ENCODE measurements at places on chromosomes 1 and 21.

DNA sequence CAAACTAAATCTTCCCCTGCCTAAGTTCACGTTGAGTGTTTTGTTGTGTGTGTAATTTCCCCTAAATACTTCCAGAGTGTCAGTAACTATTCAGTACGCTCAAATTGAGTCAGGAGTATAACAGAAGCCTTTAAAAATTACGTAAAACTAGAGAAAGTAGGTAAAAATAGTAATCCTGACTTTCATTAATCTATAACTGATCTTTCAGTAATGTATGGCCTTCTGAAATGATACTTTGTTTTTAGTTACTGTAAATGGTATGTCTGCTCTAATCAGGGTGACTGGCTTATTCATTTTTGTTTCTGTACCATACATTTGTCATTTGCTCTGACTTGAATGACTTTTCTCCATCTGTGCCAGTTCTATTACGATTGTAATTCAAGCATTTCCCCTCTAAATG, 29.4 kb downstream of the MIER1 start:
- DNase-seq: no peak

- no peak for DNase-seq
Measured at GRCh38 chr21:35084869-35085268, 35.8 kb upstream of the RUNX1 start.

DNA sequence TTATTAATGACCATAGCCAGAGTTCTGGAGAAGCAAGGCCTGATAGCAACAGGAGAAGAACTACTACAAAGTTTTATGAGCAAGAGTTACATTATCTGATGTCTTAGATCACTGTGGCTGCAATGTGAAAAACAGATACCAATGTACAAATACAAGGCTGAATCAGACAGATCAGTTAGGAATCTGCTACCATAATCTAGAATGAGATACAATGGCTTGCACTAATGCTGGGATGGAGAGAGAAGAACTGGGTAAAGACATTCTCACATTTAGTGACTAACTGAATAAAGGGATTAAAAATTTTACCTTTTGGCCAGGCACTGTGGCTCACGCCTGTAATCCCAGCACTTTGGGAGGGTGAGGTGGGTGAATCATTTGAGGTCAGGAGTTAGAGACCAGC, 41.3 kb downstream of the ARID4B start:
- no peak for DNase-seq

DNA sequence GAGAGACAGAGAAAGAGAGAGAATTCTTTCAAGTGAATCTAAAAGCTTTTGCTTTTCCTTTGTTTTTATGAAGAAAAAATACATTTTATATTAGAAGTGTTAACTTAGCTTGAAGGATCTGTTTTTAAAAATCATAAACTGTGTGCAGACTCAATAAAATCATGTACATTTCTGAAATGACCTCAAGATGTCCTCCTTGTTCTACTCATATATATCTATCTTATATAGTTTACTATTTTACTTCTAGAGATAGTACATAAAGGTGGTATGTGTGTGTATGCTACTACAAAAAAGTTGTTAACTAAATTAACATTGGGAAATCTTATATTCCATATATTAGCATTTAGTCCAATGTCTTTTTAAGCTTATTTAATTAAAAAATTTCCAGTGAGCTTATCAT, 117.6 kb downstream of the PTPRC start:
- DNase-seq: no peak

GRCh38 chr1:42221952-42222606, 57.5 kb upstream of the GUCA2A start:
- DNase-seq: no peak

DNA sequence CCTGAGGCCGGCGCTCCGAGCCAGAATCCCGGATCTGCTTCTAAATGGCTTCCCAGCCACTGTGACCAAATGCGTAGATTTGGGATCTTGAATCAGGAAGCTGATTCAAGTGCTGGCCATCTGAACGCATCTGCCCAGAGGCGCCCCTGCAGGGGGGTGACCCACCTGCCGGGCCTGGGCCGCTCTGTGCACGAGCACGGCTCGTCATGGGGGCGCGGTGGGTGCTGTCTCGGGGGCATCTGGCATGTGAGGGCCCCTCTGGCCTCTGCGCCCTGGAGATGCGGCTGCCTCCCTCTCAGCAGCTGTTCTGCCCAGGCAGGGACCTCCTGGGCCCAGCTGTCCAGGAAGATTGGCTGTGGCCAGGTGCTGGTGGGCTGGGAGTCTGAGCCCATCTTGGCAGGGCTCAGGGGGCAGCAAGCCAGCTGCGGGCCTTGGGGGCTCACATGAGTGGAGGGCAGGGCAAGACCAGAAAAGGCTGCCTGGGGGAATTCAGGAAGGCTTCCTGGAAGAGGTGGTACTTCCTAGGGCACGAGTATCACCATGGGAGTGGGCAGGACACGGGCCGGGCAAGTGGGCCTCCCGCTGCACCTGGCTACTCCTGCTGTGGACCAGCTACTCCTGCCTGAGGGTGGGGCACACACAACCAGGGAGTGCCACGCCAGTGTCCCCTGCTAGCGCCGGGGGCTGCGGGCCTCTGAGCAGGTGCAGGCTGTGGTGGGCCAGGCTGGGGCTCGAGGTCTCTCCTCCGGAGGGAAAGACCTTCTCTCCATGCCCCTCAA, 25.1 kb downstream of the PLCH2 start:
- no peak for DNase-seq

DNA sequence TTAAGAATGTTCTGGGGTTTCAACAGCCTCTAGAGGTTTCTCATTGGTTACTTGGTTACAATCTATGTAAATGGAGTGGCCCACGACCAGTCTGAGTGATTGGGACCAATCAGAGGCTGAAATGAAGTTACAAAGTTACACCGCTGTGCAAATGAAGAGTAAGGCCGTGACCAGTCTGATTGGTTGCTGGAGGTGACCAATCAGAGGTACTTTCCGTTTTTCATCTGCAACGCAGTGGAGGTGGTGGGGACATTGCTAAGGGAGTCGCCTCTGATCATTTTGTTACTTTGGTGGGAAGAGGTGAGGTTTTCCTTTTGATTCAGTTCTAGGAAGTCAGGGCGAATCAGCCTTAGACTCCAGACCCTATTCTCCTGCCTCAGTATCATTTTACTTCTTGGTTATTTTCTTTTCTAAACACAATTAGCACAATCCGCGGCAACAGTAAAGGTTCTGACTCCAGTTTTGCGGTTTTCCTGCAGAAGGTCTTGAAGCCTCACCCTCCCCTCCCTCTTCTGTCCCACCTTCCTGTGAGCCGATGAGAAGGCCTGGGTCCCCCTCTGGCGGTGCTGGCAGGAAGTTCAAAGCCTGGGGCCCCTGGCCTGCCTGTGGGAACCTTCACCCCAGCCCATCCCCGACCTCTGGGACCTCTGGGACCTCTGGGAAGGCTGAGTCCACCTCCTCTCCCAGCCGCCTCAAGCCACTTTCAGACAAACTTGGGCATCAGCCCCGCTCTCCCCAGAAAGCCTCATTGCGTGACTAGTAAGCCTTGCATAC, 38.7 kb upstream of the TTC34 start:
- DNase-seq: peak; percentile 20

- no peak for DNase-seq
Measured at GRCh38 chr1:114178936-114179335, 25.3 kb upstream of the SYT6 start.

- no peak for DNase-seq
Measured at GRCh38 chr21:26388731-26389231, 184.3 kb downstream of the CYYR1 start.

DNA sequence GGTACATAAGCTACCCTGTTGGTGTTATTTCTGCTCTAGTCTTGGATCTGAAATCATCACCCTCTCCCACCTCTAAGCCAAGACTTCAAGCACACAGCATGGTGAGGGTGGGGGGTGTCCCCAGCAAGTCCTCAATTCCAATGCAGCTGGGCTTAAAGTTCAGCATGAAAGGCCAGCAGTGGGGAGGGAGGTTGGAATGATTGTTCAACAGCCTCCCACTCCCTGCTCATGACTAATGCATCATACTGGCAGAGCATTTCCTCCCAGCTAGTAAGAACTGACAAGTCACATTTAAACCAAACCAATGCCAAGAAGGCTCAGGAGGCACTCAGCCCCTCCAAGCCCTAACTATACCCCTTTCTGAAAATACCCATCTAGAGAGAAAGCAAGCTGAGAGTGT, 50.1 kb downstream of the TIAM1 start:
- peak; percentile 29 for DNase-seq

DNA sequence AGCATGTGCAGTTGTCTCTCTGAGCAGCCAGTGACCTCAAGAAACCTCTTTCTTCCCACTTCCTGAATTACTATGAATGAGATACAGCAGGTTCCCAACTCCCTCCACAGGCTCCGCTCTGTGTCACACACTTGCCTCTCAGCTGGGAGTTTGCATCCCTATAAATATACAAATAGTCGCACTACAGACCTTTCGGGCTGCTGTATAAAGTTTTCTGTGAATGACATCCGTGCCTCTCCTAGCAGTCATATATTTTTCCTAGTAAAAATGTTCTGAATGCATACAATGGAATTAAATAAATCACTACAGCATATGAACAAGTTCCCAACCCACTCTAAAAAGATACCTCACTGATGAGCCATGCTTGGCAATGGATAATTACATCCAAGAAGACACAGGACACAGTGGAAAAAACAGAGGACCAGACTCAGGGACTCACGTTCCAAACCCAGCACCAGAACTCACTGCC, 66.8 kb downstream of the CAPZB start:
- DNase-seq: no peak

DNA sequence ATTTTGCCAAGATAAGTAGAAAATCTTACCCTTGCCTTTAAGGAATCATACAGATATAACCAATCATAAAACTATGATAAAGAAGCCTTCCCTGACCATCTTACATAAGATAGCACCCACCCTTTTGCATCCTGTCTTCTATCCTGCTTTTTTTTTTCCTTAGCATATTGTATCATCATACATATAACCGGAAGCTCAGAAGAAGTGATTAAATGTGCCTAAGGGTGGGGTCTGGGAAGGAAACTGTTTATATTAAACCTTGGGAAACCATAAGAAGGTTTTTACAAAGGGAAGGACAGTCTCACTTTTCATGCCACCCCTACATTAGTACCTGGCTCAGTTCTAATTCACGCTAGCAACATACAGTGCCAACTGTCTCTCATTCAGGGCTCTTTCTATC, 66.8 kb downstream of the LUZP1 start:
- no peak for DNase-seq

DNA sequence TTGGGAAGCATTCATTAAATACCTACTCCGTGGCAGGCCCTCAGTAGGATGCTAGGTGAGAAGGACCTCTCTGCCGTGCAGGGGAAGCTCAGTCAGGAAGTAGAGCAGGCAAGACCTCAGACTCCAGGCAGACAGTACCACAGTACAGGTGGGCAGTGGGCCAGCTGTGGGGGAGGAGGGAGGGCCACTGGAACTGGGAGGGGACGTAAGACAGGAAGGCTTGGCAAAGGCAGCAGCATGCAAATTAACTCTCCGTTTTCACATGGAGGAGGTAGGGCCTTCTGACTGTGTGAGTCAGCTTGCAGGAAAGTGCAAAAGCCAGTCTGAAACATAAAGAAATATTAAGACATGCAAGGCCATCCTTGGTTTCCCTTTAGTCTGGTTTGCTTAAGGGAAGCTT, 157.7 kb downstream of the TRIM33 start:
- DNase-seq: no peak

DNA sequence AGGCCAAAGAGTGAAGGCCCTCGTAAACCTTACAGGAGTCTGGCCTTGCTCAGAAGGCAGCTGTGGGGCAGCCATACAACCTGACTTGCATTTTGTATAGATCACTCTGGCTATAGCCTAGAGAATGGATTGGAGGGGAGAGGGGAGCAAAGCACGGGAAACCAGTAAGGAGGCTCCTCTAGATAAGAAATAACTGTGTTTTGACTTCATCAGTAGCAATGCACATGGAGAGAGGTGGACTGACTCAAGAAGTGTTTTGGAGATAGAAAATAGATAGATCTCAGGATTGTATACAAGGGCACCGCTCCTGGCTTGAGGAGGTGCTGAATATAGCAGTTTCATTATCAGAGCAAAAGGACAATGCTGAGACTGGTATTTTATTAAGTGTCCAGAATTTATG, 26.5 kb downstream of the ELAPOR1 start:
- no peak for DNase-seq

DNA sequence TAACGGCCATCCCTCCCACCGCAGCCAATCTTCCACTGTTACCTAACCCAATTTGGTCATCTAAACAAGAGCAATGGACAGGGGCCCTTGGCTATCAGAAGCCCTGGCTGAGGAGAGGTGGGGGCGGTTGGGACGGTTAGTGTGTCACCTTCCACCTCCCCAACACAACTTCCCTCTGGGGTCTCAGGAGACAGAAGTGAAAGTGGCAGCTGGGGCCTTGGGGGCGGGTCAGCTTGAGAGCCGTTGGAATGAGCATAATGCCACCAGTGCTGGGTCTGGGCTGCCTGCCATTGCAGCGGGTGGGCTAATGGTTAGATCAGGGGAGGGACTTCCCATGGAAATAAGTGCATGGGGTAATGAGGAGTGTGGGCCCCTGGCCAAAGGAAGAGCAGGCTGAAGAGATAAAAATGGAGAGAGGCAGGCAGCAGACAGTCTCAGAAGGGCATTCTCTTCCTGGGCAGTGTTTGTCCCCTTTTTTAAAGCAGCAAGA, 7.9 kb downstream of the MEF2D start:
- DNase-seq: no peak

- DNase-seq: no peak
Measured at GRCh38 chr1:115890580-115890979, 49.7 kb upstream of the NHLH2 start.

DNA sequence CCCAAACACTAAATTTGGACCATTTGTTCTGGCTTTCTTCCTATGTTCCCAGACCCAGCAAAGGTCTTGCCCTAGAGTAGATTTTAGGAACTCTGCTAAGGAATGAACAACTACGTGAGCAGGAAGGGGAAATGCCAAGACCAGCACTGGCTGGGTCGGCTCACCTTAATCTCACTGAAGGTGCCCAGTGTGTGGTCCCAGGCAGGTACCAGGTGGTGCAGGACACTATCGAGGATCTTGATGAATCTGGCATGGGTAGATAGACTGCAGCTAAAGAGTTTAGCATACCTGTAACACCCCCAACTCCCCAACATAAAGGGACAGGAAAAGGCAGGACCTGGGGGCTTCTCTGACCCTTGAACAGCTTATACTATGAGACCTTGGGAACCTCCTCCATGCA, 3.0 kb downstream of the HECTD3 start:
- no peak for DNase-seq

DNA sequence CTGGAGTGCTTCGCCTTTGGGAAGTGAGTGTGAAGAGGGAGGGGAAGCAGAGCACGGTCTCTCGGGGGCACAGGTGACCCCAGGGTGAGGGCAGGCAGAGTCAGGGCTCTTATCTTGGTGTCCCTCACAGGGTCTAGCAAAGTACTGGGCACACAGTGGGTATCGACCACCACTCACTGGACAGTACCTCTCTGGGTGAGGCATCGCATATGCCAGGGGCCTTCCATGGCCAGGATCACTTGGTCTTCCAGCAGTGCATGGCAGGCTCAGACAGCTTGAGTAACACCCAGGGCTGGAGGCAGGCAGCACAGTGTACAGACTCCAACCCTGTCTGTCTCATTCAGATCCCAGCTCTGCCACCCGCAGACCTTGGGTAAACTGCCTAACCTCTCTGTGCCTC, 16.6 kb downstream of the CNTN2 start:
- no peak for DNase-seq

Measured in stimulated activated CD4-positive, alpha-beta T cell treated with anti-CD3 and anti-CD28 coated beads, Interleukin-1b, Interleukin-23, amount 100 ng/mL, for 1 hour (primary cell).